ENCODE measurements at places on chromosomes 16 and 17. TPM values are rescaled to one million over a fixed set of nuclear protein-coding genes. Genes with fewer than 3 reads are reported as not detected.

CNGB1 gene
- not detected for total RNA-seq

TEDC2 gene
- total RNA-seq: 28.8 TPM

SLC13A2 gene
- total RNA-seq: not detected

ITGAD gene
- total RNA-seq: not detected

HP gene
- total RNA-seq: not detected

ADORA2B gene
- total RNA-seq: 31.1 TPM

MRTFB gene
- 9.4 TPM for total RNA-seq

VMO1 gene
- total RNA-seq: 1.8 TPM

KRTAP9-8 gene
- total RNA-seq: not detected

IL17C gene
- not detected for total RNA-seq

MC1R gene
- total RNA-seq: 5.6 TPM

SHCBP1 gene
- total RNA-seq: 42.1 TPM

USH1G gene
- not detected for total RNA-seq

Measured in placental pericyte (primary cell).